ENCODE measurements at places on chromosomes 12 and 14.

DNA sequence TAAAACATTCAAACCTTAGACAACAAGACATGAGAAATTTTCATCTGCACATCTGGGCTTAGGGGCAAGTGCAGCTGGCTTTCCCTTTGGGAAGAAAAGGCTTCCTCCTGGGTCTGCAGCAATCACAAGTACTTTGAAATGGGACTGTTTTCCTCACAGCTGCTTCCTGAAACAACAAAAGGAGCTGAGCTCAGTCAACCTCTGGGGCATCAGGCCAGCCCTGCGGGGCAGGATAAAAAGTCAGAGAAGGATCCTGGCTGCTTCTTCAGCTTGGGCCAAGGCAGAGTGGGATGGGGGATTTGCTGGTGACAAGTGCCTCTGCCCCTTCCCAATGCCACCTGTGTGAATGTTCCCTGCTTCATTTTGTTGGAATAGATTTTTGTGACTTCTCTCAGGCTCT is 16.2 kb upstream of the SDR39U1 start:
- no peak for DNase-seq

DNA sequence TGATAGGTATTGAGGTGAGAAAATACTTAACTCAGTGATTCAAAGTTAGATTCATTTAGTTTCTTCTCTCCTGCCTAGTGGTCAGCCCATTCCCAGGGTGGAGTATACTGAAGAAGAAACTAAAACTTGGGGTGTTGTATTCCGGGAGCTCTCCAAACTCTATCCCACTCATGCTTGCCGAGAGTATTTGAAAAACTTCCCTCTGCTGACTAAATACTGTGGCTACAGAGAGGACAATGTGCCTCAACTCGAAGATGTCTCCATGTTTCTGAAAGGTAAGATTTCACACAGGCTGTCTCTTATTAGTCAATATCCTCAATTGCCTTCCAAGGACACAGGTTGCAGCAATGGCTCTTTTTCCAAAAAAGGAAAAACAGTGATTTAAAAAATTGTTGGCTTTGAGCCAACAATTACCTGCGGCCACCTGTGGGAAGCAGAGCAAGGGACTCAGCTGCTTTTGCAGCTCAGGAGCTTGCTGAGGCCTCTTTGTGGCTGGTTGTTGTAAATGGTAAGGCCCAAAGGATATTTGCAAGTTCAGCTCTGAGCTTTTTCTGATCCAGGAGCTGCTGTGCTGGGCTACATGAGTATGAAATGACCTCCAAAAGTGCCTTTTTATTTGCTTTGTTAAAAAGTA is 33.9 kb downstream of the TPH2 start:
- DNase-seq: no peak

DNA sequence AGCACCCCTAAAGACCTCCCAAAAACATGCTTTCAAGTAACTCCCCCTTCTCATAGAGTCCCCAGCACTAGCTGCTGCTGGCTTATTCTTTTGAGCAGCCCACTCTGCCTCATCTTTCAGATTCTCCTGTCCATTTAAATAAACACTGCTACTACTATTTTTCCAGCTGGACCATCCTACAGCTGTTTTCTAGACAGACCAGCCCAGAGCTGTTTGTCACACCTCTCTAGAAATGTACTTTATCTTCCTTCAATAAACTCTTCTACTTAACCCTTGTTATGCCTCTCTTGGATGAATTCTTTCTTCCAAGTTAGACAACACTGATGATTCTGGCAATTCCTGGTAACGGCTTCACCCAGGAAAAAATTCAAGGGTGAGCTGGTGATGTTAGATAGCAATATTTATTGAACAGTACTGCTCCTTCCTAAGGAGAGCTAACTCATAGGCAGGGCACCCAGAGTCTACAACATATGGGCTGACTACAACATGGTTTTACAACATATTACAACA is 995.7 kb downstream of the LRFN5 start:
- no peak for DNase-seq

GRCh38 chr12:4012977-4013968 is 140.1 kb upstream of the PARP11 start:
- DNase-seq: no peak

DNA sequence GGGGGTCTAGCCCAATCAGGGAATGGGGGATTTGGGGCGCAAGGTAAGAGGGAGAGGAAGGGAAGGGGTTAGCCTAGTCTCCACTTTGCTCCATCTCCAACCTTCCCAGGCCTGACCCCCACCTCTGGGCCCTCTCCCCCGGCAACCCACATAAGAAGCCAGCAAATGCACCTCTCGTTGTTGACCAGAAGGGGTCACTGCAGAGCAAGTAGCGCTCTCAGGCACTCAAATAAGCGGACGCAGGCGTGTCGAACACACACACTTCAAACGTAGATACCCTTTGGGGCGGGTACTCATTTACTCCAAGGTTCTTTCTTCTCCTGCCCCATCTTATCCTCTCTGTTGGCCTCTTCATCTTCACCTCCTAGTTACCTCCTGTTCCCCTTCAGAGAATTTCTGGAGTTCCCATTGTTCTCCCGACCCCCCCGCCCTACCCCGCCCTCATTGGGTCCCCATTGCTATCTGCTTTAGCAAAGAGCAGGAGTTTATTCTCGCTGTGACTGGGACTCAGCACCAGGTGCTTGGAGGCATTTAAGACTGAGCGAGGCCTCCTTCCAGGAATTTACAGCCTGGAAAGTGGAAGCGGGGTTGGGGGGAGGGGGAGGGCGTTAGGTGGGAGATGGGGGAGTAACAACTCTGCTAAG is 1.5 kb upstream of the SRRM4 start:
- peak; percentile 2 for DNase-seq

- no peak for DNase-seq
These were observed 10.6 kb upstream of the DNAL1 start for GRCh38 chr14:73634011-73634833.

Measured in CD4-positive, alpha-beta T cell treated with Interferon gamma for 1 hour (primary cell).